GM12878 (cell line): ENCODE measurements at places on chromosomes 7 and 10.

DNA sequence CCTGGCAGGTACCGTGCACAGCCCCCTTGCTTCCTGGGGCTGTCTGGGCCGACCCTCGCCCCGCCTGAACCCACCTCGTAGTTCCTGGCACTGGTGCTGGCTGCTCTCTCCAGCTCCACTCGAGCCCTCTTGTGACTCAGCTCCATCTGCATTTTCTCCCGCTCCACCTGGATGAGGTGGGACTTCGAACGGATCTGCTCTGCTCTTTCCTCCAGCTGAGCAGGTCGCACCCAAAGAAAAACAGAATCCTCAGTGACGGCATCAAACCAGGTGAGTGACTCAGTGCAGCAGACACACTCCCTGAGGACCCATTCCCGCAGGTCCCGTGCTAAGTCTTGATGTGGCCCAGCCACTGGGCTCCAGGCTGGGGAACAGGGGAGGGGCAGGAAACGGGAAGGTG is 7.4 kb downstream of the MAD1L1 start:
- no peaks in the 10 kb centered on the region for H3K4me1 ChIP-seq
- H3K36me3 ChIP-seq, result peaks cover 14% of the 10 kb centered on the region
- H3K27ac ChIP-seq, result no peak overlapping the region

DNA sequence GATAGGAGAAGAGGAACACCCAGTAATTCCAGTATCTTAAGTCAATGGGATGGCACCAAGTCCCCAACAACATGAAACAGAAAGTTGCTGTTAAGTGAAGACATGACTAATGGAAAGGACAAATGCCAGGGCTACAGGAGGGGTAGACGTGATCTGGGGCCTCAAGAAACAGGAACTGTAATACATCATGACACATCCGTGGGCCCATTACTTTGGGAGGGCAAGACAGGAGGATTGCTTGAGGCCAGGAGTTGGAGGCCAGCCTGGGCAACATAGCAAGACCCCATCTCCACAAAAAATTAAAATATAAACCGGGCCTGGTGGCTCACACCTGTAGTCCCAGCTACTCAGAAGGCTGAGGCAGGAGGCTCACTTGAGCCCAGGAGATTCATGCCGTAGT is 408.6 kb upstream of the PRKCQ start:
- DNase-seq, result no peak
- H3K36me3 ChIP-seq, result no peaks in the 10 kb centered on the region
- H3K27me3 ChIP-seq, result no peaks in the 10 kb centered on the region
- no peaks in the 10 kb centered on the region for H3K4me1 ChIP-seq
- H3K27ac ChIP-seq, result no peak overlapping the region

- H3K27me3 ChIP-seq, result no peaks in the 10 kb centered on the region
- H3K27ac ChIP-seq, result no peak overlapping the region
- no peak for DNase-seq
- H3K4me1 ChIP-seq, result no peaks in the 10 kb centered on the region
- no peaks in the 10 kb centered on the region for H3K36me3 ChIP-seq
These were observed 154.7 kb downstream of the PON1 start for GRCh38 chr7:95169678-95170077.

- no peaks in the 10 kb centered on the region for H3K27me3 ChIP-seq
- no peak for DNase-seq
These were observed 92.8 kb downstream of the ST7 start for GRCh38 chr7:117045927-117046710.

- no peaks in the 10 kb centered on the region for H3K27me3 ChIP-seq
- no peak overlapping the region for H3K4me3 ChIP-seq
These were observed 25.8 kb upstream of the SFMBT2 start for GRCh38 chr10:7436490-7437100.

DNA sequence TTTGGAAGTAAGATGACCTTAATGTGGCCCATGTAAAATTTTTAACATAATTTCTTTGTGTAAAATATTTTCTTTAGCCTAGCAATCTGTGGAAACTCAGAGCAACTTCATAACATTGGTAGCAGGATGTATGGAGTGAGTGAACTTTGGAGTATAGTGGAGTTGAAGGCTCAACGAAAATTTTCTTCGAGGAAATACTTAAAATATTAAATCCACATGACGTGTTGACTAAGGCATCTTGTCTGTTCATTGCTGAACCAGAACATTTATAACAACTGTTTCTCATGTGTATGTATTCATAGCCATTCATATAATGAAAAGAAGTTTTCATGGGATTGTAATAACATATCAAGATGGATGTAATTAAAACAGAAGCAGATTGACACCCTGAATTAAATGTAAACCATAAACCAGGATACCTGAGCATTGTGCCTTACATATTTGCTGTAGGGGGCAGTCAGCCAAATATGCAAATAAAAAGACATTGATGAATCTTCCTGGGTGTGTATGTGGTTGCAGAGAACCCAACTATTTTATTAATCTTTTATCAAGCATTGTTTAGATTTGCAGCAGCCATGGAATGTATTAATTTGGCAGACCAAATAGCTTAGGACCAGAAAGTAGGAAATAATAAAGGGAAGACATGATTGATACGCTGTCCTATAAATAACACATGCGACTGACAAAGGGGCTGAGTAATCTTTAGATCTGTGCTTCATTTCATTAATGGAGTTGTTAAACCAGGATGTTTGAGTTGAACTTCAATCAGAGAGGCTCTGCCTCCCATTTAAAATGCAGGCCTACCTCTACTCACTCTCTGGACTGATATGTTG is 11.5 kb downstream of the AUTS2 start:
- no peak overlapping the region for H3K27ac ChIP-seq
- H3K36me3 ChIP-seq, result no peaks in the 10 kb centered on the region
- H3K27me3 ChIP-seq, result no peaks in the 10 kb centered on the region
- DNase-seq, result no peak

DNA sequence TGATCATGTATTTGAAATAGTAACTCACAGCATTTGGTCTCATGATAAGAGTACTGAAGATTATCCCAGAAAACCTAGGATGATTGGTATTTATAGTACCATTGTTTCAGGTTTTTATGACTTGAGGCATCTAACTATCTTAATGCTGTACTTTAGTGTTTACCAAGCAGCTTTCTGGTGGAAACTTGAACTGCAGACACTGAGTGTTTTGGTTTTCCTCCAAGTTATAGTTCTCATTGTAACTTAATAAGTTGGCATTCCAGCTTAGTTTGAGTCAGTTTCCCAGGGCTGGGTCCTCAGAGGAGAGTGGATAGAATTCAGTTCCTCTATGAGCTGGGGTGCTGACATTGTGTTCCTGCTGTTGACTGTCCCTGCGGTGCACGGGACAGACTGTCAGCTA is 50.4 kb downstream of the SEC23IP start:
- H3K4me1 ChIP-seq, result no peaks in the 10 kb centered on the region
- peaks cover 8% of the 10 kb centered on the region; the same call in 1 of the 2 replicates for H3K36me3 ChIP-seq
- no peak for DNase-seq
- H3K27ac ChIP-seq, result no peak overlapping the region

GRCh38 chr7:117489430-117489829 is 9.6 kb downstream of the CFTR start:
- no peak overlapping the region for H3K27ac ChIP-seq
- no peaks in the 10 kb centered on the region; the same call in 1 of the 2 replicates for H3K27me3 ChIP-seq
- H3K36me3 ChIP-seq, result no peaks in the 10 kb centered on the region
- no peak overlapping the region for H3K4me3 ChIP-seq
- H3K4me1 ChIP-seq, result no peaks in the 10 kb centered on the region

- no peaks in the 10 kb centered on the region for H3K4me1 ChIP-seq
- H3K27me3 ChIP-seq, result no peaks in the 10 kb centered on the region
- no peaks in the 10 kb centered on the region for H3K36me3 ChIP-seq
- no peak overlapping the region for H3K27ac ChIP-seq
- no peak for DNase-seq
These were observed 141.4 kb downstream of the TFEC start for GRCh38 chr7:115888981-115889668.

- DNase-seq, result no peak
- no peaks in the 10 kb centered on the region for H3K36me3 ChIP-seq
- peaks cover 2% of the 10 kb centered on the region; the same call in 1 of the 2 replicates for H3K4me1 ChIP-seq
- H3K27ac ChIP-seq, result no peak overlapping the region
- no peak overlapping the region for H3K4me3 ChIP-seq
These were observed 165.2 kb upstream of the AUTS2 start for GRCh38 chr7:69433081-69433480.

DNA sequence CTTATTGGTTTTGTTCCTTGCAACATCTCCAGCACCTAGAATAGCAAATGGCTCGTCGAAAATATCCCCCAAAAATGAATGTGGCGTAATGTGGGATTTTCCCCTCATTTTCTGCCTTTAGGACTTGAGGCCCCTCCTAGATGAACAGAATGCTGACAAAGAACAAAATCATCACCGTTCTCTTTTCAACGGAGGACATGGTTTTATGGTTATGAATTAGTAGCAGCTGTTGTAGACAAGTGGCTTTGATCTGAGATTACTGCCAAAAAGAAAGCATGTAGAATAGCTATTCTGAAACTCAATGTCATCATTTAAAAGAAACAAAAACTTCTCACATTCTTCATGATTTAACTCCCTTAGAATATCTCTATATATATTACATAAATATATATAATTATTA is 17.2 kb upstream of the CALN1 start:
- no peaks in the 10 kb centered on the region for H3K4me1 ChIP-seq
- no peak for DNase-seq
- no peak overlapping the region for H3K27ac ChIP-seq
- no peaks in the 10 kb centered on the region for H3K27me3 ChIP-seq
- H3K36me3 ChIP-seq, result no peaks in the 10 kb centered on the region
